ENCODE measurements at places on chromosomes 13 and 19.
A peak's percentile ranks its signal among the peaks of the same experiment; 100 is the strongest.

- no peak for DNase-seq
These were observed 1.5 kb downstream of the WASF3 start for GRCh38 chr13:26558987-26559386.

DNA sequence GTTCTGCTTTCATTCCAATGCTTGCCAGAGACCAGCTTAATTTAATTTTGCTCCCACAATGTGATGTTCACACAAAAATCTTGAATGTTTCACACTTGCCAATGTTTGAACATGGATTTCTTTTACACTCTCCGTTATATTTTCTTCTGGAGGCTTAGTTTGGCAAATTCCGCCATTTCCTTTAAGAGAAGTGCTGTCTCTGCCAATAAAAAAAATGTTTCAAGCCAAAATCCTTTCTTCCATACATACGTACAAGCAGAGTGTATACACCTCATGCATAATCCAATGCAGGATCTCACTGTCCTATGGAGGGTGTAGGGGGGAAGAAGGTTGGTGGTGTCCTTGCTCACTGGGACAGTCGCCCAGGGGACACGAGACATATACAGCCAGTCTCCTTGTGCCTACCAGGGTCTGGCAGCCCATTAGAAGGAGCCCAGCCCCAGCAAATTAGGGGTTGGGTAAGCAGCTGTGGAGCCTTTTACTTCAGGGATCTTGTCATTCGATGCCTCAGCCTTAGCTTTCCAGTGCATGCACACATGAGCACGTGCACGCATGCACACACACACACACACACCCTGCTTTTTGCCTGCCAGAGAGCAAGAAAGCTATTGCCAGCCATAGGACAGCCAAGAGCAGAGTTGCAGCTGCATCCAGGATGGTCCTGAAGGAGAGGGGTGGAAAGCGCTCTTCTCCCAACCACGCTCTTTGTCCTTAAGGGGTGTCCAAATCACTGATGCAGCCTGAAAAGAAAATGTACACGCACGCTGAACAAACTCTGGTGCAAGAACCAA is 208.3 kb downstream of the FOXO1 start:
- DNase-seq = no peak

DNA sequence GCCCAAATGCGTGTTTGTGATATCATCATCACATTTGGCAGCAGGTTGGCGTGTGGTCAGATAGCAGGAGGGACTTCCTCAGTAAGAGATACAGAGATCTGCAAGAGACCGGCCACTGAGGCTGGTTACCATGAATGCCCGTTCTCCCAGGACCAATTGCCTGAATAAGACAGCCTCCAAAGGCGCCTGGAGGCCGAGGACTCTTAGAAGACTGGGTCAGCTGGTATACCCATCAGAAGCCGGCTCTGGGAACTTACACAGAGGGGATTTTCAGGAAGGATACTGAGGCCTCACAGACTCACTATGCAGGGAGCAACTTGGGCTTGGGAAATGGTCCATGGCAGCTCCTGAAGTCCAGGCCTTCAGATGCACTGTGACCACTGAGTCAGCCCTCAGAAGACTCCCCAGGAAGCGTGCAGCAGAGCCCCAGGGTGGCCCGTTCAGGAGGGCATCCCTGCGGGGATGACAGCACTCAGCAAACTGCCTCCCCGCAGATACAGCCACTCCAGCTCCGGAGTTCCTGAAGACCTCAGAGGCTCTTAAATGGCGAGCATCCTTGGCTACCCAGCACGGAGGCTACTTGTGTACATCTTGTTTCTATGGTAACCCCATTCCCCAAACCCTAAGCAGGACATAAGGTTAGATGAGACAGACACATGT is 26.4 kb upstream of the VSTM2B start:
- DNase-seq = no peak

GRCh38 chr19:38386971-38387549 is 774 bp downstream of the GGN start:
- no peak for DNase-seq

- no peak for DNase-seq
These were observed 43.1 kb upstream of the STARD13 start for GRCh38 chr13:33328701-33329100.

DNA sequence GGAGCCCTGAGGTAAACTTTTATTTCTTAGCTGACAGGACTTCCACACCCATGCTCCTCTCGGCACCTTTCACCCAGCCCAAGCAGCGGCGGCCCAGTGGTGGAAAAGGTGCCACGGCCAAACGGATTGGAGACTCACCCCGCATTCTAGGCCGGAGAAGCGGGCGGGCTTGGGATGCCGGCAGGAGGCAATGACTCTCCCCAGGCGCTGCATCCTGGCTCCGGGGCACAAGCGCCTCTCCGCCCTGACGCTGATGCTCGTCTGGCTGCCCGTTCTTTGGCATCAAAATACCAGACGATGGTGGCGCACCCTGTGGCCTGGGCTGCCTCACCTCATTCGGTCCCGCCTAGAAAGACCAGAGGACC is 6.7 kb upstream of the ZNF606 start:
- DNase-seq = no peak

DNA sequence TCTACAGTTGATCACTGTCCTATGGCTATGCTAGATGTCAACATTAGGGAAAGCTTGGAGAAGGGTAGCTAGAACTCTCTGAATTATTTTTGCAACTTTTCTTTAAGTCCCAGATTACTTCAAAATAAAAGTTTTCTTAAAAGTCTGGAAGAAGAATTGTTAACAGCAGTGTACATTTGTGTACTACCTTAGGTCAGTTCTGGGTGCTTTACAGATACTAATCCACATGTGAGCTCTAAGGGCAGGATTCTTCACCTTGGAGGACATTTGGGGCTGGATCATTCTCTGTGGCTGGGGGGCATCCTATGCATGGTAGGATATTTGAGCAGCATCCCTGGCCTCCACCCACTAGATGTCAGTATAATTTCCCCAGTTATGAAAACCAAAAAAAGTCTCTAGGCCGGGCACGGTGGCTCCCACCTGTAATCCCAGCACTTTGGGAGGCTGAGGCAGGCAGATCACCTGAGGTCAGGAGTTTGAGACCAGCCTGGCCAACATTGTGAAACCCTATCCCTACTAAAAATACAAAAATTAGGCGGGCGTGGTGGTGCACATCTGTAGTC is 2.8 kb downstream of the BRME1 start:
- DNase-seq = peak; percentile 56

GRCh38 chr13:46468570-46469463 is 81.8 kb upstream of the RUBCNL start:
- DNase-seq = no peak

DNA sequence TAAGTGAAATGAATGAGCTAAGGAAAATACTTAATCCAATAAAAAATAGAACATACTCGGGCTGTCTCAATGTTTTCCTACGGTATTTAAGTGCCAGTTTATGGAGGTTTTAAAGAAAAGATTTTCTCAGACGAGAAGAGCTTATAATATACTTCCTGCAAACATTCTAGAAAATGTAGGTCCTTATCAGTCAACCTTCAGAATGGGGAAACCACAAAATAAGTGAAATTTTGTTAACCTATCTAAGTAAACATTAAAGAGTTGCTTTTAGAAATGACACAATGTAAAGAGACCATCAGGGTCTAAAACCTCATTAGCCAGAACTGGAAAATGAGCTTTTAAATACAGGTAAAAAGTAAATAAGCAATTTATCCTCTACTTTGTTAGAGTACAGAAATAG is 12.1 kb downstream of the MIR17HG start:
- no peak for DNase-seq

GRCh38 chr13:23460309-23460708 is 26.8 kb upstream of the SACS start:
- DNase-seq = no peak

DNA sequence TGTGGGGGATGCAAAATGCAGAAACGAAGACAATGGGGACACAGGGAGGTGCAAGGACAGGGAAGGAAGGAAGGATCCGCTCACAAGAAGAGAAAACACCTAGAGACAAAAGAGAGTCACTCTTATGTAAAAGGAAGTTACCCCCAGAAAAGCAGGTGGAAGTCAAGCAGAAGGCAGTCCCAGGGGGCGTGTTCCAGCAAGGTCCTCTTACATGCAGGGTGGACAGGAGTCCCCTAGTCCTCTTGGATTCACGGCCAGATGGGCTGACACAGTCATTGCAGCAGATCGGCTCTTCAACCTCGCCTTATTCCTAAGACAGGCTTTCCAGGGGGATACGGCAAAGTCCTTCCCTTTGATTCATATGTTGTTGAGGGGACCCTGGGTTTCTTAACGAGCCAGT is 83.9 kb upstream of the SPATA13 start:
- DNase-seq = no peak

DNA sequence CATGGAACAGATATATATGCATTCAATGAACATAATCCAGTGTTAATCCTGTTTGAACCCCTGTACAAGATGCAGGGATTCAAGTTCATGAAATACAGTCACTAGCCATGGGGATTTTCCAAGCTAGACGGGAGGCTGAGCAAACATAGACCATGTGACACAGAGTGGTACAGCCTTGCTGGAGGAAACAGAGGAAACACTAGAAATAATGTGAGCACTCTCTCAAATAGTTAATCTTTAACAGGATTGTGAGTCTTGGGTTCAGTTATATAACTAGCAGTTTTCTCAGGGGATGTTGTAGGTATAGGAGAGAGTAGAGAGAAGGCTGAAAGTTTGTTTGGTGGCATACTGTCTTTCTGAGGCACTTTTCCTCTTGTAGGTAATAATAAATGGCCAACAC is 13.9 kb upstream of the LGALS16 start:
- DNase-seq = no peak

DNA sequence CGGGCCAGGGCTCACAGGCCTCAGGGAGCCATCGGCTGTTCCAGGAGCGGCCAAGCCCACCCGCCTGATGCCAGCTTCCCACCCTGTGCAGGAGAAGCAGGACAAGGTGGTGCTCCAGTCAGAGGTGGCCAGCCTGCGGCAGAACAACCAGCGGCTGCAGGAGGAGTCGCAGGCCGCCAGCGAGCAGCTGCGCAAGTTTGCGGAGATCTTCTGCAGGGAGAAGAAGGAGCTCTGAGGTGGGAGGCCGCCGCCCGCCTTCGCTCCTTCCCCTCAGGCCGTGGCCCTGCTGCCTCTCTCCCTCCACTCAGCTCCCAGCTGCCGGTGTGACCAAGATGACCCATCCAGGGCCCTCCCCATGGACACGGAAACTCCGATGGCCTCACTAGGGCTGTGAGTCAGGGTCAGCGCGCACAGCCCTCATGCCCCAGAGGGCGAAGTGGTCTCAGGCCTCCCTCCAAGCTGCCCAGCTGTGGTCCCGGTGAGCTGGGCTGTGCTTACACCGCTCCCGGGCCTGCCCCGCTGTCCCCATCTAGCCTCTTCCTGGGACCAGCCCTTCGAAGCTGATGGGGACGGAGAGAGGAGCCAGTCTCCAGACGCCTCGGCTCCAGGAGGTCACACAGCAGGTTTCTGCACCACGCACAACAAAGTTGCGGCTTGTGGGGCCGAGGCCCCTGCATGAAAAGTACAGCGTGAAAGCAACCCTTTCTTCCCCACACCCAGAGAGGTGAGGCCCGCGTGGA is 17.8 kb downstream of the DPF1 start:
- no peak for DNase-seq

- no peak for DNase-seq
These were observed 22.9 kb downstream of the TLE2 start for GRCh38 chr19:3006075-3006767.

Data from CD4-positive, alpha-beta T cell treated with Interleukin-2 at 100 ng/mL for 4 hours (primary cell).